Inflammatory macrophage treated with lipopolysaccharide for 4 hours (primary cell): ENCODE measurements at places on chromosomes 12 and 14.
A peak's percentile ranks its signal among the peaks of the same experiment; 100 is the strongest.

DNA sequence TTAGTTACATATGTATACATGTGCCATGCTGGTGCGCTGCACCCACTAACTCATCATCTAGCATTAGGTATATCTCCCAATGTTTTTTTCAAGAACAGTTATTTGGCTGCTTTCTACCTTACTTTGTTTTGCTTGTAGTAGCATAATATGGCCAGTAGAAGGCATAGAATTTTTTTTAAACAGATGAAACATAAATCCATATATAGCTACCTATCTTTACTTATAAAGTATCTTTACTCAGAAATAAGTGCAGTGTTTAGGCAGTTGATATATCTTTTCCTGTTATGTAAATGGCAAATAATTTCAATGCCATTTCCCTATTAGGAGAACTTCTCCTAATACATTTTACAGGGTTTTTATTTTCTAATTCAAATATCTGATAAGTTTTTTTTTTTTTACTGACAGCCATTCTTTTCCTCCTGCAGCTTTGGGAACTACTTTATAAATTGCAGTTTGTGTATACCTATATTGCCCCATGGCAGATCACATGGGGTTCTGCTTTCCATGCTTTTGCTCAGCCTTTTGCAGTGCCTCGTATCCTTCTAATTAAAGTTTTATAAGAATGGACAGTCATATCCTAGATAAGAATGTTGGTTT, 143.1 kb downstream of the PCNX1 start:
- peak; percentile 10 for DNase-seq

GRCh38 chr12:115135800-115136211, 451.8 kb upstream of the TBX3 start:
- no peak for DNase-seq

GRCh38 chr14:23345987-23346692, 6.5 kb downstream of the SLC22A17 start:
- DNase-seq, result no peak

GRCh38 chr12:54431911-54432814, 13.1 kb upstream of the ITGA5 start:
- DNase-seq, result peak; percentile 45

- DNase-seq, result no peak
Measured at GRCh38 chr14:57846596-57846995, 19.3 kb downstream of the SLC35F4 start.

GRCh38 chr12:62703011-62703380, 232.0 kb downstream of the PPM1H start:
- no peak for DNase-seq

DNA sequence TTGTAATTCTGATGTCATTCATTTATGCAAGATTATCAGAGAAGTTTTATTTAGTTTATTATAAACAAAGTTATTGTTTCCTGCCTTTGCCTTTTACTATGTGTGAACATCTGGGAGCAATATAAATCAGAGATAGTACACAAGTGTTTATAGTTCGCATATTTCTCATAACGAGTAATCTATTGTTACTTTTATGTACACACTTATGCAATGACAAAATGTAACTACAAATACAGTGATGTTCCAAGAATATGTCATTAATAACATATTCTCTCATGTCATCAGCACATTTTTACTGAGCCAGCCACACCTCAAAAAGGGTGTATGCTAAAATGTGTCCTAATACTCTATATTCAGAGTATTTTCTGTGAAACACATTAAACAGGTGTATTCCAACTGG, 243.2 kb downstream of the ALX1 start:
- DNase-seq, result no peak

- DNase-seq, result no peak
Measured at GRCh38 chr12:105960319-105961083, 178.3 kb downstream of the NUAK1 start.

GRCh38 chr12:111309584-111309983, 59.3 kb downstream of the PHETA1 start:
- no peak for DNase-seq

- no peak for DNase-seq
Measured at GRCh38 chr12:86669010-86669409, 412.8 kb upstream of the MGAT4C start.

DNA sequence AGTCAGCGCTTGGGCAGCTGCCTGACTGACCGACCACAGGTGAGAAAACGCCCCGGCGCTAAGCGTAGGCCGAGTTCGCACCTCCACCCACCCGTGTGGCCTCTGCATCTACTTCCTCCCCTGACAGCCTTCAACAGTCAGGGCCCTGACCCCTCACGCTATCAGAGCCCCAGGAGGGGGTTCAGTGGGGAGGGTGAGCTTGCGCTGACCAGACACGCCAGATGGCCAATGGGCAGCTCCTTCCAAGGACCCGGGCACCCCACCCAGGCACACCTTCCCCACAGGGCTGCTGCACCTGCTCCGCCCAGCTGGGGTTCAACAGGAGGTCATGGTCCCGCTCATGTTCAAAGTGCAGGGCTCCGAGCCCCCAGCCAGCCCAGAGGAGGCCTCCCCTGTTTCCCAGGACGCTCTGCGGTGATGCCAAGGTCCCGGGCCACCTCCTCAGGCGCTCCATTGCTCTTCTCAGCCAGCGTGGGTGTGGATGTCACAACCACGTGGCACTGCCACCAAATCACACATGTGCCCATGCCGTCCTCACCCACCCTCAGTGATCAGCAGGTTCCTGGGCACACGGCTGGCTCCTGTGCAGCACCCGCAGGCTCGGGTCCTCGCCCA, 48.7 kb upstream of the BCL11B start:
- no peak for DNase-seq

GRCh38 chr14:59359431-59360124, 105.6 kb downstream of the GPR135 start:
- DNase-seq, result peak; percentile 58
